ENCODE measurements at places on chromosomes 6 and 20. TPM values are rescaled to one million over a fixed set of nuclear protein-coding genes. Genes with fewer than 3 reads are reported as not detected.

The CENPW gene
- total RNA-seq: not detected

The CGA gene
- total RNA-seq: not detected

The EFCAB8 gene
- total RNA-seq: 2.9 TPM

The FOXC1 gene
- not detected for total RNA-seq

DNA sequence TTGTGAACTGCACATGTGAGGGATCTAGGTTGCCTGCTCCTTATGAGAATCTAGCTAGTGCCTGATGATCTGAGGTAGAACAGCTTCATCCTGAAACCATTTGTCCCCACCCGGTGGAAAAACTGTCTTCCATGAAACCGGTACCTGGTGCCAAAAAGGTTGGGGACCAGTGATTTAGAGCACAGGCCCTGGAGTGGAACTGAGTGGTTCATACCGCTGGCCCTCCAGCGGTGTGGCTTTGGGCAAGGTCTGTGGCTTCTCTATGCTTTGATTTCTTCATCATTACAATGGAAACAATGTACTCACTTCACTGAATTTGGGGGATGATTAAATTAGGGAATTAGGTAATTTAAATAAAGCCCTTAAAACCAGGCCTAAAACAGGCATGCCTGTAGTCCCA, 36.3 kb downstream of the CD164 start:
- H3K27ac ChIP-seq: no peak overlapping the region
- DNase-seq: no peak
- H3K4me1 ChIP-seq: peaks cover 8% of the 10 kb centered on the region
- H3K27me3 ChIP-seq: no peaks in the 10 kb centered on the region

- H3K27me3 ChIP-seq: no peaks in the 10 kb centered on the region
- no peak overlapping the region for H3K27ac ChIP-seq
- peaks cover 26% of the 10 kb centered on the region for H3K4me1 ChIP-seq
- no peak for DNase-seq
- peaks cover 2% of the 10 kb centered on the region for H3K36me3 ChIP-seq
- no peak overlapping the region for H3K4me3 ChIP-seq
Observed at GRCh38 chr6:34950849-34951248, 61.8 kb downstream of the ANKS1A start.

DNA sequence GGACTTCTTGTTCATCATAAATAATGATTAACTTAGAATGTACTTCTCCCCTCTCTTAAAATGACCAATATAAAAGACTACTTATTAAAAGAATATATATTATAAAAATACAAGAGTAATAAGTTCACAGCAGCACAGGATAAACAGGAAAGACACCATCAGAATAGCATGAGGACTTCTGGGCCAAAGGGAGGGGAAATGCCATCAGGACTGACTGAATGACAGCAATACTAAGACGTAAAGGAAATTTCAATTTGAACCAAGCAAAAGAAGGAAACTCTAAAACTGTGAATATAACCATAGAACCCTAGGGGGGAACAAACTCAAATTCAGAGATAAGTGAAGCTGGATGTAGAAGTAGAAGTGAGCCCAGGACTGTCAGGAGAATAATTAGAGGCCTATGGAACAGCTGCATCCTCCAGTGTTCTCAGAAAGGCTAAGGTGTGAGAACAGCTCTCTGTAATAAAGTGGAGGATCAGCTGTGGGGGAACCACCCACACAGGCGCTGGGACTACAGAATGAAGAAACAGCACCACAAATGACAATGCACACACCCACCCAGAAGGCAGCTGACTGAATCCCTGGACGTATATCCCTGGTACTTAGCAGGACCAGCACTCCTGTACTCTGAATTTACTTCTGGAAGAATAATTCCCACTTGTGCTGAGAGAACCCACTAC, 37.8 kb downstream of the ZHX3 start:
- no peak overlapping the region for H3K4me3 ChIP-seq
- no peak overlapping the region for H3K27ac ChIP-seq
- H3K4me1 ChIP-seq: peaks cover 7% of the 10 kb centered on the region
- DNase-seq: no peak
- no peaks in the 10 kb centered on the region for H3K27me3 ChIP-seq

GRCh38 chr20:19071446-19071725, 141.1 kb upstream of the SLC24A3 start:
- peaks cover 34% of the 10 kb centered on the region for H3K4me1 ChIP-seq
- DNase-seq: no peak
- no peak overlapping the region for H3K4me3 ChIP-seq
- no peaks in the 10 kb centered on the region for H3K36me3 ChIP-seq
- no peak overlapping the region for H3K27ac ChIP-seq
- no peaks in the 10 kb centered on the region for H3K27me3 ChIP-seq

GRCh38 chr6:128432394-128432793, 88.0 kb downstream of the PTPRK start:
- no peak overlapping the region for H3K4me3 ChIP-seq
- no peak overlapping the region for H3K27ac ChIP-seq
- no peaks in the 10 kb centered on the region for H3K36me3 ChIP-seq
- DNase-seq: no peak
- no peaks in the 10 kb centered on the region for H3K27me3 ChIP-seq

- H3K27me3 ChIP-seq: no peaks in the 10 kb centered on the region
- peak overlapping the region; percentile 53 for H3K27ac ChIP-seq
- no peak overlapping the region for H3K4me3 ChIP-seq
- H3K4me1 ChIP-seq: peaks cover 66% of the 10 kb centered on the region
Observed at GRCh38 chr6:30813631-30814145, 69.3 kb upstream of the IER3 start.

- H3K4me3 ChIP-seq: no peak overlapping the region
- peaks cover 16% of the 10 kb centered on the region for H3K36me3 ChIP-seq
- no peak for DNase-seq
- H3K27me3 ChIP-seq: no peaks in the 10 kb centered on the region
- H3K27ac ChIP-seq: no peak overlapping the region
Observed at GRCh38 chr6:150915880-150916265, 50.4 kb downstream of the MTHFD1L start.

DNA sequence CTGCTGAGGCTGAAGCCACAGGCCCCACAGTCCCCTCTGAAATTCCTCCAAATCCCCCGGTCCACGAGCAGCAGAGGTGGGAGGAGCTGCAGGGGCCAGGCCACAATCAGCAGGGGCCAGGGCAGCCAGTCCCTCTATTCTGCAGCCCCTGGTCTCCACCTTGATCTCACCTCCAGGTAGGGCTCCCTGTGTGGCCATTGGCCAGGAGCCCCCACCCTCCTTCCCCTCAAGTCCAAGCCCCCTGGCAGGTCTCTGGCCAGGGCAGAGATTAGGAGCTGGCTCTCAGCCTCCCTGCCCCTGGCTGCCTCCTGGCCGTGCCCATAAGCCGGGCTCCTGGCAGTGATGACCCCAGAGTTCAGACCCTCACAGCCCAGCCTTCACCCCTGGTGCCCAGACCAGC, 34.7 kb downstream of the YTHDF1 start:
- H3K4me1 ChIP-seq: peaks cover 4% of the 10 kb centered on the region
- no peak for DNase-seq
- H3K4me3 ChIP-seq: no peak overlapping the region
- peaks cover 3% of the 10 kb centered on the region for H3K36me3 ChIP-seq
- peaks cover 4% of the 10 kb centered on the region for H3K27me3 ChIP-seq

DNA sequence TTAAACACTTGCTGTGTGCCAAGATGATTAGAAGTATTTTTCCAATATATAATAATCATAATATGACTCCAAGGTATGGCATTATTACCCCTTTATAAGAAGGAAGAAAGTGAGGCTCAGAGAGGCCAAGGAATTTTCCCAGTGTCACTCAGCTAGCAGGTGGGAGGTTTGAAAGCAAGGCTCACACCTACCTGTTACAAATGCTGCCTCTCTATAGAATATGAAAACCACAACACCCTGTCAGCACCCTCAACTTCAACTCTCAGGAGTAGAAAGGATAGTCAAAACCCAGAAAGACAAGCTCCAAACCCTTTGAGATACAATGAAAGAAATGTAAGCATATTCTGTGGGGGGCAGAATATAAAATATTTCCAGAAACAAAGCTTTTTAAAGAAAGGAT, 76.7 kb downstream of the LAMP5 start:
- no peak overlapping the region for H3K4me3 ChIP-seq
- H3K27ac ChIP-seq: no peak overlapping the region
- DNase-seq: no peak

GRCh38 chr6:78192057-78192456, 539.2 kb downstream of the MEI4 start:
- no peak overlapping the region for H3K27ac ChIP-seq
- H3K27me3 ChIP-seq: no peaks in the 10 kb centered on the region
- H3K4me3 ChIP-seq: no peak overlapping the region
- H3K4me1 ChIP-seq: no peaks in the 10 kb centered on the region
- no peaks in the 10 kb centered on the region for H3K36me3 ChIP-seq

DNA sequence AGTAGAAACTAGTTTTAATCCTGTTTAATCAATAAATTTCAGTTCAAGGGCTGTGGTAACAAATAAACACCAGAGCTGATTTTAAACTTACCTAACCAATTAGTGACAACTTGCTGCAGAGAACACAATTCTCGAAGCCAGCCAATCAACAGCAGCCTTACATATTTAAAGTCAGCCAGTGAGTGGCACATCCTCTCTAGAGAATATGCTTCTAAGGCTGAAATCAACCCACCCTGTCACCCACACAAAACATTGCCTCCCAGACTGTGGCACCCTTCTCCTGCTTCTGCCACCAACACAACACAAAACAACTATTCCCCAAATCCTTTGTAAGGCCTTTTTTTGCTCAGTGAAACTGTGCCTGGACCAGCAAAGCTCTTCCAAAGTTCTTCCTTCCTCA, 306.0 kb downstream of the EYA4 start:
- no peaks in the 10 kb centered on the region for H3K4me1 ChIP-seq
- H3K27ac ChIP-seq: no peak overlapping the region
- peaks cover 5% of the 10 kb centered on the region for H3K27me3 ChIP-seq
- DNase-seq: no peak
- H3K4me3 ChIP-seq: no peak overlapping the region

DNA sequence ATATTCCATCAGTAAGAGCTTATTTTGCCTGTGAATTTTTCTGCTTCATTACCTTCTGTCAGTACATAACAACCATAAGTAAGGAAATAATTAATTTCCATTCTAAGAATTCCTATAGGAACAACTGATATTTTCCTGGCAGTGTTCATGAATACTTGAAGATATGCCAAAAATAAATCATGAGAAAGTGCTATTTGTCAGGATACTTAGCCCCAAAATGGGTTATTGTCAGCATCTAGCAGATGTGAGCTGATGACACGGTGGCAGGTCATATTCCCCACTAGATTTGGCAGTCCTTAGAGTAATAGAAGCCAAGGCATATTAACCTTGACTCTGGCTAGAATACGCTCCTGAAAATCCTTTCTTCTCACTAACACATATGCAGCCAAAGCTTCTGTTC, 43.2 kb upstream of the CRISP1 start:
- H3K4me3 ChIP-seq: no peak overlapping the region
- H3K36me3 ChIP-seq: no peaks in the 10 kb centered on the region
- no peak for DNase-seq
- H3K4me1 ChIP-seq: no peaks in the 10 kb centered on the region

DNA sequence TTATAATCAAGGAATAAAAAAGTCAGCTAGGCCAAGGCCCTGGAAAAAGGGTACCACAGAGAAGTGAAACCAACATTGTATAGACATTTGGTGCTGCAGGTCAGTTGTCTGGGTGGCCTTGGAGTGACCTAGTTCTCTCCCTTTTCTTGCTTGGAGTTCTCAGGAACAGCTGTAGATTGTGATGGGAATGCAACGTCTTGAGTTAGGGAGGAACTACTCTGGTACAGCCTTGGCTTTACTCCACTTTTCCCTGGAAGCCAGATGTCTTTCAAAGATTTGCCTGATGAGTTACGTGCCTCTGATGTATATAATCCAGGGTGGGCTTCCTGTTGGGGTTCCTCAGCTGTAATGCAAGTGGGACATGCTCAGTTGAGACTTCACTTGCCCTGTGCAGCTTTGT, 694.7 kb downstream of the HTR1B start:
- no peaks in the 10 kb centered on the region for H3K36me3 ChIP-seq
- H3K4me3 ChIP-seq: no peak overlapping the region
- H3K4me1 ChIP-seq: no peaks in the 10 kb centered on the region
- no peak for DNase-seq

GRCh38 chr20:14478126-14478525, 140.7 kb upstream of the FLRT3 start:
- no peak for DNase-seq
- H3K27ac ChIP-seq: no peak overlapping the region
- no peaks in the 10 kb centered on the region for H3K27me3 ChIP-seq
- no peak overlapping the region for H3K4me3 ChIP-seq
- no peaks in the 10 kb centered on the region for H3K36me3 ChIP-seq

Data from naive thymus-derived CD8-positive, alpha-beta T cell (primary cell).